ENCODE measurements at places on chromosomes 1 and 21. TPM values are rescaled to one million over a fixed set of nuclear protein-coding genes. Genes with fewer than 3 reads are reported as not detected.

The LYSMD1 gene
- total RNA-seq, result 6.5 TPM

The SLC19A2 gene
- 8.1 TPM for total RNA-seq

The FCGR3B gene
- total RNA-seq, result not detected

The CDK18 gene
- total RNA-seq, result 0.55 TPM

The OR2L2 gene
- under 0.01 TPM for total RNA-seq

The LRRC8C gene
- total RNA-seq, result 2.6 TPM

The ELAVL4 gene
- total RNA-seq, result under 0.01 TPM

The TMEM82 gene
- total RNA-seq, result not detected

Data from smooth muscle cell of bladder (primary cell).